ENCODE measurements at places on chromosomes 6 and 20.

- DNase-seq, result no peak
Measured at GRCh38 chr6:112931832-112932231, 584.7 kb downstream of the RFPL4B start.

- no peak for DNase-seq
Measured at GRCh38 chr6:106502559-106502958, 126.7 kb downstream of the RTN4IP1 start.

GRCh38 chr6:129186988-129187387 is 304.1 kb downstream of the LAMA2 start:
- no peak for DNase-seq

DNA sequence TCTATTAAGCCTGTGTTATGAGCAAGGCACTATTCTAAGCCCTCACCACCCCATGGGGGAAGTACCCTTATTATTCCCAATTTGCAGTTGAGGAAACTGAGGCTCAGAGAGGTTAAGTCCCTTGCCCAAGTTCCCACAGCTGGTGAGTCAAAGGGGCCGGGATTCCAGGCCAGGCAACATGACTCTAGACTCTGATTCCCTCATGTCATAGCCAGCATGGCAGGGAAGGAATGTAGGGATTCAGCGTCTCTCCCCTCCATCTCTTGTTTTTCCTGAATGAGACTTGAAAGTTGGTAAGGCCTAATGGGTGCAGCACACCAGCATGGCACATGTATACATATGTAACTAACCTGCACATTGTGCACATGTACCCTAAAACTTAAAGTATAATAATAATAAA is 6.7 kb downstream of the C6orf132 start:
- DNase-seq, result no peak

DNA sequence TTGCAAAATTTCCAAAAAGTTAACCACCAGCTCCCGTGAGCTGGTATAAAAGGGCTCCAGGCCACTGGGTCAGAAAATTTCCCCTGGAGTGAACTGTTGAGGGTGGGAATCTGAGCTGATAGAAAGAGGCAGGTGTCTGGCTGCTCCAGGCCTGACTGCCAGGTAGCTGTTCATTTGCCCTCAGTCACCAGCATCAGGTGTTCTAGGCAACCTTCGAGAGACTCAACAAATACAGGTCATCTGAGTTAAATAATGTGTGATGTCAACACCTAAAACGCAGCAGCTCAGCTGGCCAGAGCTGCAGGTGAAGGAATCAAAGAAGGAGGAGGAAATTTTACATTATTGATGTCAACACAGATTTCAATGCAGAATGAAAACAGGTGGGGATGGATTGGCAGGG is 46.7 kb downstream of the KCNK5 start:
- no peak for DNase-seq

- no peak for DNase-seq
Measured at GRCh38 chr20:51914758-51915157, 112.4 kb upstream of the SALL4 start.

DNA sequence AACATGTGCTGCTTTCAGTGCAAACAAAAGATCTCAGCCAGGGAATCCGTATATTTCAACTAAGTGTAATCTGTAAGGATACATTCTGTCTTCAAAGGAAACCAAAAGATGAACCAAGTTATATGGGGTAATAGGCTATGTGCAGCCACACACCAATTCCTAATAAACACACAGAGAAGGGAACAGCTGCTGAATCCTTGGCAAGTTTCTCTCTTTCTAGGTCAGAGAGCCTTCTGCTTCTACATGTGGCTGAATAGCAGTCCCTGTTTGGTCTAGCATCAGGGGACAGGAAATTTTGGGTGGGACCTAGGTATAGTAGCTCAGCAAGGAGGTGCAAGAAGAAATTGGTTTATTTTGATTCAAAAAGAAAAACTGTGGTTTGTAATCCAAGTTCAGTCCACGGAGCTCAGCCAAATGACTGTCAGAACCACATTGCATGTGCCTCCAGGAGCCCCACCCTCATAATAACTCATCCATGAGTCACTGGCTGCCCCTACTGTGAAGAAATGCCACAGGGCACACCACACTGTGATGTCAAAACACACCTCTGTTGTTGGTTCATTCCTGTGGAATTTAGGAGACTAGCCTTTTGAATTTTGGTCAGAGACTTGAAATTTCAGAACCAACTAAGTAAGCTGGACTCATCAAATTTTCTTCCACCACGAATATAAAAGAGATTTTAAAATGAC is 21.1 kb downstream of the SPTLC3 start:
- no peak for DNase-seq

DNA sequence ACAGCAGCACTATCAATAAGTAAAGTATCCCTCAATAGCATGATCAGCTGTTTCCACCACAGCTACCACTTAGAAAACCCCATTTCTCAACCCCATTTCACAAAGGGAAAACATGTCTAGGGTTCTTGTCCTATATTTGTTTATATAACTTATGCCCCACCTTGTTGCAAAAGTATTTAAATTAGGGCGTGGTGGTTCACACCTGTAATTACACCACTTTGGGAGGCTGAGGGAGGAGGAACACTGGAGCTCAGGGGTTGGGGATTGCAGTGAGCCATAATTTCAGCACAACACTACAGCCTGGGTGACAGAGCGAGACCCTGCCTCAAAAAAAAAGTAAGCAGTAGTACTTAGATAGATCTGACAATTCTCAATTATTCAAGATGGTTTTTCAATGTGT is 3.7 kb downstream of the MRPL14 start:
- no peak for DNase-seq

DNA sequence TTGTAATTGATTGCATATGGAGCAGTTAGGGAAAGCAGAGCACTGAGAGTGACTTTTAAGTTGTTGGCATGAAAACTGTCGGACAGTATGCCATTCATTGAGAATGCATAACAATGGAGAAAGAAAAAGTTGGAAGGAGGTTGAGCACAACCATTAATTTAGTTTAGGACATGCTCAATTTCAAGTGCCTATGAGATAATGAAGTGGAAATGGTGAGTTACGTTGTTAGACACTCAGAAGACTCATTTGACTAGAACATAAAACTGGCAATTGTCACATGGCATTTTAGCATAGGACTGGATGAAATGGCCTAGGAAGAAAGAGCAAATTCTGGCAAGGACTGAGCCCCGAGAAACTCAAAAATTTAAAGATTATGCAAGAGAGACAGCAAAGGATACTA is 22.0 kb downstream of the ZNF318 start:
- DNase-seq, result no peak

DNA sequence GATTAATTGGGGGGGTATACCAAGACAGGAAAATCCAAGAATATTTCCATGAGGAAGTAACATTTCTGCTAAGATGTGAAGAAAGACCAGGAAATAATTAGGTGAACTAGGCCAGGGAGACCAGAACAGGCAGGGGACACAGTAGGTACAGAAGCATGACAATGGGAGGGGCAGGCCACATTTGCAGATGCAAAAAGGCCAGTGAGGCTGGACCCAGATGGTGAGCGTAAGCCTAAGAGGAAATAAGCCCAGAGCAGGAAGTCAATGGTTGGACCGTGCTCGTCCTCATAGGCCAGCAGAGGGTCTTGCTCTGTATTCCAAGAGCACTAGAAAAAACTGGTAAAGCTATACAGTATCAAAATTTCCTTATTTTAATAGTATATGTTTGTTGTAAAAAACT is 9.4 kb downstream of the CEP162 start:
- DNase-seq, result no peak

GRCh38 chr6:70312165-70312745 is 9.4 kb upstream of the COL9A1 start:
- no peak for DNase-seq

All from stimulated activated CD4-positive, alpha-beta T cell treated with anti-CD3 and anti-CD28 coated beads, Interleukin-2, amount 100 ng/mL, for 24 hours (primary cell).